ENCODE measurements at places on chromosomes 7 and 10.
A peak's percentile ranks its signal among the peaks of the same experiment; 100 is the strongest.

GRCh38 chr7:79968894-79969293, 165.7 kb upstream of the GNAI1 start:
- DNase-seq, result no peak

GRCh38 chr10:15035385-15036301, 8.1 kb upstream of the OLAH start:
- DNase-seq, result peak; percentile 63

- DNase-seq, result no peak
Observed at GRCh38 chr7:50405221-50405620, 44.9 kb downstream of the FIGNL1 start.

- DNase-seq, result no peak
Observed at GRCh38 chr7:17492437-17492836, 194.0 kb downstream of the AHR start.

DNA sequence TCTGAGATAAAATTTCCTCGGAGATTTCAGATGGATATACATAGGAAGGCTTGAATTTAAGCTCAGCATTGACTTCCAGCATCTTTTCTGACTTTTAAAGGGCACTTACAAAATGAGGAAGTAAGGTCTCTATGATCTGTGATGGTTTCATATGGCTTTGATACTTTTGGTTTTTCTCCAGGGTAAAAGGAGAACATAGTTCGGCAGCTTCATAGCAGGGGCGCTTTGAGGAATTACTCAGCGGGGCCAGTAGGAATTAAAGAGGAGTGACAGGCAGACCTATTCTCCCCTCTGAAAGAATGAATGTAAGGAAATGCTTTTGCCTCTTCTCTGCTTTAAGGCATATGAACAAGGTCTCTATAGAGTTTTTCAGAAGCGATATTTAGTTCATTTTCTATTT, 80.0 kb upstream of the PCDH15 start:
- no peak for DNase-seq

DNA sequence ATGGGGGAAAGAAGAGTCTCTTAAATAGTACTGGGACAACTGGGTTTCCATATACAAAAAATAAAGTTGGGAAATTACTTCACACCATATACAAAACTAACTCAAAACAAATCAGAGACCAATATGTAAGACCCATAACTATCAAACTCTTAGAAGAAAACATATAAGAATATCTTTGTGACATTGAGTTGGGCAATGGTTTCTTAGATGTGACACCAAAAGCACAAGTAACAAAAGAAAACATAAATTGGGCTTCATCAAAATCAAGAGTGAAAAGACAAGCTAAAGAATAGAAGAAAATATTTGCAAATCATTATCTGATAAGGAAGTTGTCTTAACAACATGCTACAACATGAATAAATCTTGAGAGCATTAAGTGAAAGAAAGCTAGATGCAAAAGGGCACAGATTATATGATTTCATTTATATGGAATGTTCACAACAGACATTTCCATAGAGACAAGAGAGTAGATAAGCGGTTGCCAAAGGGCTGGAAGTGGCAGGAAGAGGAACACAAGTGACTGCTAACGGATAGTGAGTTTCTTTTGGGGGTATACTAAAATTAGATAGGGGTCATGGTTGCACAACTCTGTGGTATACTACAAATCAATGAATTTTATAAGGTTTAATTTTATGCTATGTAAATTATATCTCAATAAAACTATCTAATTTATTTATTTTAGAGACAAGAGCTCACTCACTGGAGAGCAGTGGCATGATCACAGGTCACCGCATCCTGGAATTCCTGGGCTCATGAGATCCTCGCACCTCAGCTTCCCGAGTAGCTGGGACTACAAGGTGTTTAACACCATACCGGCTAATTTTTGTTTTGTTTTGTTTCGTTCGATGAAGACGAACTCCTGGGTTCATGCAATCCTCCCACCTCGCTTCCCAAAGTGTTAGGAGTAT, 35.4 kb downstream of the JMJD1C start:
- no peak for DNase-seq

GRCh38 chr10:22895252-22895651, 32.6 kb upstream of the ARMC3 start:
- no peak for DNase-seq

DNA sequence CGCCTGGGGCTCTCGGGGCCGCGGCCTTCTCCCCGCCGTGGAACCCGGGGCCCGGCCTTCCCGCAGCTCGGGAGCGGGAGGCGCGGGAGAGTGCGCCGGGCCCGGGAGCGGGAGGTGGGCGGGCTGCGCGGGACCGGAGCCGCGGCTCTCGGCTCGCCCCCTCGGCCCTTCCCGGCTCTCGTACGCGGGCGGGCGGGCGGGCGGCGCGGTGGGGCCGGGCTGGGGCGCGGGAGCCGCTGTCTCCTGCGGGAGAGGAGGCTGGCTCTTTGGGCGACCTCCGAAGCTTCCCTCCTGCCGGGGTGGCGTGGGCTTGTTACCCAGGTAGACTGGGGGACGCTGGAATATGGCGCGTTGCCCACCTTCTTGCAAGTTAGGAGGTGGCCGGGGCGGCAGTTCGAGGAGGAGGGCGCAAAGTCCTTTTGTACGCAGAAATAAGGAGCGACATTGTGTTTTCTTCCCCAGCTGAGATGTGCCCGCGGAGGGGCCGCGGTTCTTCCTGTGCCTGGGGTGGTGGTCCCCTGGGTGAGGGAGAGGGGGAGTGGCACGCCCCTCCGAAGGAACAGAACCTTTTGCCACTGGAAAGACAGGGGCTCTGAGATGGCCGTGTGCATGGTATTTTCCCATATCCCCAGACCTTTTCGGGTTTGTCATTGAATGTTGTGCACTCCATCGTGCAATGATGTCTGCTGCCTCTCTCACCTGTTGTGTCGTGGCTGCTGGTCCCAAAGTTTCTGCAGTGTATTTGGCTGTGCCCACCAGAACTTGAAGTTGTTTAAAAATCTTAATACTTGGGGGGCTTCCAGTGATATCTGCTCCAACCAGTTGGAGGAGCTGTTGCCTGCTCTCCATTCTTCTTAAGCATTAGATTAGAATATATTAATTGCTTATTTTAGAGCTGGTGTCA, 844 bp downstream of the NRF1 start:
- DNase-seq, result peak; percentile 54

DNA sequence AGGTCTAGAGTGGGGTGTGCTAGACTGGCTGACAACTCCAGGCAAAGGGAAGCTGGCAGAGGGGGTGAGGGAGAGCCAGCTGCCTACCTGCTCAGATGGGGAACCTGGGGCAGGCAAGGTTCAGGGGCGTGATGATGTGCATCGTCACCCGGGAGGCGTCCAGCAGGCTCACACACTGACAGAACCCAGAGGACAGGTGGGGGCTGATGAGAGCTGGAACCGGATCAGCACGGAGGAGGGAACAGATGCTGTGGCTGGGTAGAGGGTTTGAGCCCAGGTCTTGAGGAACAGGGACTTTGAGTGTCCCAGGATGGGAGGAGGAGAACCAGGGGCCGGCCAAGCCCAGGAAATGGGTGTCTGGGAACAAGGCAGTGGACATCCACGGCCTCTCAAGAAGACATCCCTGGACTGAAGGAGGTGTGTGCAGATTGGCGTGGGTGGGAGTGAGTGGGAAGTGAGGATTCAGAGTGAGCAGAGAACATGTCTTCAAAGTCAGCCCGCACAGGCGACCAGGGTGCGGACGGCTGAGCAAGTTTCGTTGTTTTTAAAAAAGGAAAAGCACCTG, 3.9 kb downstream of the RASGEF1A start:
- DNase-seq, result no peak

DNA sequence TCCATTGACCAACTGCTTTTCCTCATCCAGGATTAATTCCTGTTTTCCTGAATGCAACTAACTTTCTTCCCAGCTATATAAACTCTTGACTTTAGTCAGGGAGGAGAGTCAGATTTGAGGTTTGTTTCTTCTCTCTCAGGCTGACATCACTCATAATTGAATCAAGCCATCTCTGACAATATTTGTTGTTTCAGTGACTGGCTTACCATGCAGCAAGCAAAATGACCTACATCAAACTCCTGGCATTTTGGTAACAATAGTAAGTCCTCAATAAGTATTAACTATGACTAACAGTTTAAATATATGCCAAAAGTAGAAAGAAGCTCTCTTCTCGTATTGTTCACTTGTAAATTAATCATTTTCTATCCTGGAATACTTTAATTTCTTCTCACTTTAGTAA, 625.7 kb upstream of the KCND2 start:
- no peak for DNase-seq

GRCh38 chr10:36367362-36367761, 725.3 kb upstream of the FZD8 start:
- no peak for DNase-seq

DNA sequence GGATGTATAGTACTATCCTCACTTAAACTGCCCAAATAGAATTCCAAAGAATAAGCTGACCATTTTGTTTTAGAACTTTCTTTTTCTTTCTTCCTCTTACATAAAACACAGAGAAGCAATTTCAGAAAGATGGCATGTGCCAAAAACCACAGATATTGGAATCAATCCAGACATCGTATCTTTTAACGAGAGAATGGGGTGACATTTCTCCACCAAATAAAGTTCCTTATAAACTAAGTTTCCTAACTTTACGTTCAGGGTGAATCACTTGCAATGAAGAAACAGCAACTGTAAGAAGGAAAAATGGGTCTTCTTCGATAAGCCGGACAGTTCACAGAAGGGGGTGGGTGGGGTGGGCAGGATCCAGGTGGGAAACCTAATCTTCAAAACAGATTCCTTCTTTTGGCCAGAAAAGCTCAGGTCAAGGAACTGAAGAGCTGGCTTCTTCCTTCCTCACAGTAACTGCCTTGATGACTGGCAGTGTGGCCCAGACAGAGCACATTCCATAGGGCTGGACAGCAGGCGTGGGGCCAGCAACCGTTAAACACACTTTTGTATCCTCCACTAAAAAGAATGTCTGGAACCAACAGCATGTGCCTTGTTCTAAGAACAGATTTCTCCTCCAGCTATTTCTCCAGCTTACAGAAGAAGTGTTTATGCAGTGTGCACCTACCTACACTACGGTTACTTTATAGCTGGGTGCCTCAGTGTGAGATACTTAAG, 31.5 kb downstream of the CREB3L2 start:
- peak; percentile 45 for DNase-seq

GRCh38 chr7:23468526-23469149, 1.7 kb downstream of the IGF2BP3 start:
- no peak for DNase-seq

DNA sequence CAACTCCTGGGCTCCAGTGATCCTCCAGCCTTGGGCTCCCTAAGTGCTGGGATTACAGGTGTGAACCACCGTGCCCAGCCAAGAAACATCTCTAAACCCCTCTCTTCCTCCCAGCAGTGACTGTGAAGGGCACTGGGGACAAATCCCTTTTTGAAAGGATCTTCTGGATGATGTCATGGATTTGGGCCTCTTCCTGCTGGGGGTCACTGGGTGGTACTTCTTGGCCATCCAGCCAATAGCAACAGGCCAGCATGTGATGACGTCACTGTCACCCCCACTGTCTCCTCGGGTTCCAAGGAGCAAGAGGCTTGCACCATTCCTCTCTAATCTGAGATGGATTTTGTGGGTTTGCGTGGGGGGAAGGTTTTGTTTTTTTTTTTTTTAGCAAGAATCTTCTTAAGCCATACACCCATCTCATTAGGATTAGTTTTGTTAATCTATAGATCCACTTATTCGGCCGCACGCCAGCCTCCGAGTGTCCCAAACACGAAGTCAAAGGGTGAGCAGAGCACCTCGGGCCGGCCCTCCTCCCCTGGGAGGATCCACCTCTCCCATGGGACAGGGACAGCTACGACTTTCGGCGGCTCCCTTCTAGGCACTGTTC, 29.4 kb upstream of the TNRC18 start:
- peak; percentile 37 for DNase-seq

DNA sequence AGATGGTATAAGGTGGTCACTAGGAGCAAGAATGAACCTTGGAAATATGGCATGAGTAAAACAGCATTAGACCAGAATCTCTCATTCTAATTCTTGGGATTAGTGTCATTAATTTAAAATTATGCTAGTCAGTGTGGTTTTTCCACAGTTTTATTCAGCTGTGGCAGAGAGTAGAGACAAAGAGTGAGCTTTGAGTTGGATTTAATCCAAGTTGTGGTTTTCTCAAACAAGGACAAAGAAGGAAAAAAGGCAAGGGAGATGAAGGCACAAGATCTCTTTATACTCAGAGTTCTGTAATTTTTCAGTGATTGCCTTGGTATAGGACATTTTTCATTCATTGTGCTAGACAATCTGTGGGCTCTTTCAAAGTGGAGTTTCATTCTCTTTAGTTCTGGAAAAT, 28.2 kb upstream of the AKAP9 start:
- no peak for DNase-seq

DNA sequence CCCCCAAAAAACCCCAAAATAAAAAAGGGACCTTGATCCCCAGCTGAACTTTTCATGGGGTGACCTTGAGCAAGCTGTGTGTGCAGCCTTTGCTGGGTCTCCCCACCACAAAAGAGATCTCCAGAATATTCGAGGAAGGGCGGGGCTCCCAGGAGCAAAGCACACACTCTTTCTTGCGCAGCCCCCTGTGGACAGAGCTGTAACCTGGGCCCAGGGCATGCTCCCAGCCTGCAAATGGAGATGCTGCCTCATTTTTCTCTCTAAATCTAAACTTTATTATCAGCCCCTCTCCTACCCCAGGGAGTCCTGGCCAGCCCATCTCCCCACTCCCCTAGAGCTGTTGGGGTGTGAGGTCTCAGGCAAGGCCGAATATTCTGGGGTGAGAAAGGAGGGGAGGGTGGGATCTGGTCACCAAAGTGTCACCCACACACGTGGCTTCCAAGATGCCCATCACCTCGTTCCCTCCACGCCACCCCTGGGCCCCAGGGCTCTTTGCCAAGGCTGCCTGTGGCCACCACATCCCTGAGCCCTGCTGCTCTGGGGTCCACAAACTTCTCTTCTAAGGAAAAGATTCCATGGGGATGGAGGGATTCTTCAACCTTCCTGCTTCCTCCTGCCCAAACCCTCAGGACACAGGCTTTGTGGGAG, 1.7 kb upstream of the CALML3 start:
- DNase-seq, result no peak

DNA sequence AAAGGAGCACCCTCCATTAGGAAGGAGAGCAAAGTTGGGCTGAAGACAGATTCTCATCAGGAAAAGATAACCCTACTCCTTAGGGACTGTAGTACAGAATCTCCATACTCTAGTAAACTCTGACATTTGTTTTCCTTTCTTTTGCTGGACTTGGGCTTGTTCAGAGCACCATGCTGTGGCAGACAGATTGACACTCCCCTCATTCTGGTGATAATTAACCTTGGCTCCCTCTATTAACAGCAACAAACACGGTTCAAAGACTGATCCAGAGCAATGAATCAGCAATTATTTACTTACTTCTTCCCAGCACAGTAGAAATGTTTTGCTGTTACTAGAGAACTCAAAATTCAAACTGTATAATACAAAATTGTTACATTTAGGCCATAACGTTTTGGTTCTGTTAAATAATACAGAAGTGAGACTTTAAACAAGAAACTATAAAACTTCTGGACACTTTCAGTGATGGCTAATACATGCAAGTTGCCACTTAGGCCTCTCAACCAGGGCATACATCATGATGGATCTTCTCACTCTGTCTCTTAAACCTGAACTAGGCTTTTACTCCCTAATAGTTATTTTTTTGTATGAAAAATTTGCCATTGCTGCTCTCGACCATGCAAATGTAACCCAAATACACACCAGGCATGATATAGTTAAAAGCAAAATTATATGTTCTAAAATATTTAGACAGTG, 639.0 kb downstream of the IPMK start:
- peak; percentile 9 for DNase-seq
